Amniotic stem cell (primary cell): ENCODE measurements at places on chromosomes 16 and 17.

DNA sequence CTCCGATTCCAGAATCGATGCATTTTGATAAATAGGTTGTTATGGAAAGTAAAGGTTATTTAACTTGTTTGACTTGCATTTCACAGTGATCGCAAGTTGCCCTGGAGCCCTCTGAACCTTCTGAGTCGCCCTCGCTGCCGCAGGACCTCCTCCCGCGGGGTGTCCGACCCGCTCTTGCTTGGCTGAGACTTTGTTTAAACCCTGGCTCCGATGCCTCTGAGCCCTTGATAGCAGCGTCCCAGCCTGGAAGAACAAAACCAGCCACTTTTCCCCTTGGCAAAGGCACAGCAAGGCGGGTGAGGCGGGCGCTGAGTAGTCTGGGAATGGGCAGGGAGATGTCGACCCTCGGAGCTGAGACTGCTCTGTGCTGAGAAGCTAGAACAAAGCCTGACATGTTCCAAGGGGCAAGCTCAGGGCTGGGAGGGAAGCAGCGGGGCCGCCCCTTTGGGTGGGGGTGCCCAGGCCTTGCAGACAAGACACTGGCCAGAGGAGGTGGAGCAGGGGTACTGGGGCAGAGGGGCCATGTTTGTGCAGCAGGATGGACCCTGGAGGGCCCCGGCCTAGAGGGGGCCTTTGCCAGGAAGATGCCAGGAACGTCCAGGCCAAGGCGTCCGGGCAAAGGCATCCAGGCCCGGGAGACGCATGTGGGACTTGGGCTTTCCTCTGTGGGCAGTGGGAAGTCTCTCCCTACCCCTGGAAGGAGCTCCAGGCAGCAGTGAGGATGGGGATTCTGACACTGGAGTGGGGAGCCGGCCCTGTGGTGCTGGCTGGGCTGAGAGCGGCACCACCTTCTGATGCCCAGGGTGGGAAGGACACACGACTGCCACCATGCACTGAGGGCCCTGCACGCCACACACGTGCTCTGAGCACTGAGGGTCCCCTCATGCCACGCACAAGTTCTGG, 30.3 kb upstream of the CDH15 start:
- DNase-seq: no peak

DNA sequence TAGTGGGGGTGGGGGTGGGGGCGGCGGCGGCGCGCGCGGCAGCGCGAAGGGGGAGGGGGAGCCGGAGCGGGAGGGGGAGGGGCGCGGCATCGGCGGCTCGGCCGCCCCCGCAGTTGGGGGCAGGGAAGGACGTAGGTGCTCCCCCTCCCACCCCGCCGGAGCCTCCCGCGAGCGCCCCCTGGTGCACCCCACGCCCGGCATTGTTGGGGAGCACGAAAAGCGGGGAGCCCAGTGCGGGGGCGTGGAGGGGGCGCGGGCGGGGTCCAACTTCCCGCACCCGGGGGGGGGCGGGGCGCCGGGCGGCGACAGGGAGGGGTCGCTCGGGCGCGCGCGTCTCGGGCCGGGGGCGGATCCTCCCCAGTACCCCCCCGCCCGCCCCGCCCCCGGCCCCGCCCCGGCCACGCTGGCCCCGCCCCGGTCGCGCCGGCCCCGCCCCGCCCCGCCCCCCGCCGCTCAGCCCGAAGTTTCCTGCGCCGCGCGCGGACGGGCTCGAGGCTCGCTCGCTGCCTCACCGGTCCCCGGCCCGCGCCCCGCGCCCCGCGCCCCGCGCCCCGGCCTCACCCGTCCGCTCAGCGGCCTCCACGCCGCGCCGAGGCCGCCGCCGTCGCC, at the start of gene CACNA1H:
TSS of gene CACNA1H (plus strand) at position 456 of the 609 bp plus-strand sequence. CDS start 632 bp downstream, outside the sequence.
- no peak for DNase-seq

- DNase-seq: no peak
These were observed 158.4 kb downstream of the CCDC182 start for GRCh38 chr17:57586742-57587141.

DNA sequence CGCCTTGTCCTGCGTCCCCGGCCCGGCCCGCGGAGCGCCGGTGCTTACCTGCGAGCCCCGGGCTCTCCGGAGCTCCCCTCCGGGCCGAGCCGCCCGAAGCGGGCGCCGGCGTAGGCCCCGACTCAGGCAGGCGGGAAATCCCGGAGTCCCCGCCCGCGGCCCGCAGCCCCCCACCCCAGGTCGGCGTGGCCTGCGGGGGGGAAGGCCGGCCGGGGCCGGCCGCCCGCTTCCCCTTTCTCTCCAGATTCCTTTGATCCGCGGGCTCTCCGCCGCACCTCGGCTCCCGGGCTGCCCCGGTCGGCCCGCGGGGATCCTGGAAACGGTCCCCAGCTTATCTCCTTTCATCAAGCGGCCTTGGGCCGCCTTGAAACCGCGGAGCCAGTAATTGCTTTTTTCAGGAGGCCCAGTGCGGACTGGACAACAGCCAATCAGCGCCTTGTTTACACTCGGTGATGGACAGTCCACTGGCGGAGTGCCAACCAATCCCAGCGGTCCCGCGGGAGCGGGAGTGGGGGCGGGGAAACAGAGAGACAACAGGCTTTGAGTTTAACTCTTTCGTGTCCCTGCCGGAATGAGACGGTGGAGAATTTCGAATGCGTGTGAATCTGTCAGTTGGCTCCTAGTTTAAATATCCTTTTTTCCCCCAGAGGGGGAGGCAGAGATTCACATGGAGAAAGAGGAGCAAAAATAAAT, 1.4 kb upstream of the BAHCC1 start:
- DNase-seq: peak; percentile 99

GRCh38 chr17:81125573-81126081, 39.7 kb upstream of the PVALEF start:
- no peak for DNase-seq

DNA sequence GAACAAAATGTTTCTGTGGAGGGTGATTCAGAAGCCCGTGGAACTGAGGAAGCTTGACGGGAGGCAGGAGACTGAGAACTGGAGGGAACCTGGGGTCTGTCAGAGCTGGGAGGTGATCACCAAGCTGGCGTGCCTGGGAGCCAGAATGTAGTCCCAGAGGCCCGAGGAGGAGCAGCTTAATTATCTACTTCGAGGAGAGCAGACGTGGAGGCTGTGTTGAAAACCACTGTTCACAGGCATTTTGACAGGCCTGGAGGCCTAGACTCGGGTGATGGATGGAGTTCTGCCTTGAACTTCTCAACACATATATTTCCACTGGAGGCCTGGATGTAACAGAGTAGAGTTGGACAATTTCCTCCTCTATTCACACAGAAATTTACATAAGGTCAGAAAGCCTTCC, 177.7 kb upstream of the SALL1 start:
- DNase-seq: no peak

DNA sequence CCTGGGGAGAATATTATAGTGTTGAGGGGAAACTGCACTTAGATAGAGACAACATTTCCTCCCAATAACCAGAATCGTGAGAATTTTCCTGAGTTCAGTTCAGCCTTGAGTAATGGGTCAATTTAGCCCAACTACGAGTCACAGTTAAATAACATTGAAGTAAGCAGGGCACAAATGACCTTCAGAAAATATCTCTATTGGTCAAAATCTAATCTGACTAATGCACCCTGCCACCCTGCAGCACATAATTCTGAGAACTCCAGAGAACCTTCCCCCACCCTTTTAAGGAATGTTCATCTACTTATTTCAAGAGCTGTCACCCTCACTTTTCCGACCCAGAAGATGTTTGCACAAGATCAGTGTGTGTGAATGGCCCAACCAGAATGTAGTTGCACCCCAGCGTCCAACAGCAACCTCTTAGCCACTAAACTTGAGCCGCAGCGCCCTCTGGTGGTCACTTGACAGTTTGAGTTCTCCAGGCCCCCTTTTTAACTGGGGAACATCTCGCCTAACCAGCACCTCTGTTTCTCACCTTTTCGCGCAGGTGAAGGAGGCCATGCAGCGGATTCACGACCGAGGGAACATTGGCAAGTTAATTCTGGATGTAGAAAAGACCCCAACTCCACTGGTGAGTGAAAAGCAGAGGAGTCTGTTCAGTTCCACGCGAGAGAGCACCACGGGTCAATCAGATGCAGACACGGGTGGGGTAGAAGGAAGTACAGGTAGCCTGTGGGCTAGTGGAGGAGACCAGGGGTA, 50.9 kb upstream of the CLEC3A start:
- no peak for DNase-seq

GRCh38 chr17:50945779-50946222, 79.6 kb upstream of the TOB1 start:
- no peak for DNase-seq

- no peak for DNase-seq
These were observed 86.4 kb downstream of the TEX14 start for GRCh38 chr17:58605470-58605869.

- DNase-seq: no peak
These were observed 38.8 kb upstream of the ENPP7 start for GRCh38 chr17:79691931-79692330.

DNA sequence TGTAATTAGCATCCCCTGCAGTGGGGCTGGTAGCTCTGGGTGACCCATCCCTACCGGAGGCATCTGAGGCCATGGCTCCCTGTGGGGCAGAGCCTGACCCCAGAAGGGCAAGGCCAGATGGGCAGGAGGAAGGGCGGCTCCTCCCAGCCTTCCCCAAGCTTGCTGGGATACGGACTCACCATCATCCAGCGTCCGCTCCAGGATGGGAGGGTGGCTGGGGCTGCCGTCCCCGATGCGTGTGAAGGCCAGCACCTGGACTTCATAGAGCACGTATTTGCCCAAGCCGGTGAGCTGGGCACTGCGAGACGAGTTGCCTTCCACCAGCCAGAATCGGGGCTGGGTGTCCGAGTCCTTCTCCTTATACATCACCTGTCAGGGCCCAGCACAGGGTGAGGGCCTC, 81.6 kb upstream of the CDC42EP4 start:
- DNase-seq: no peak

GRCh38 chr16:75267631-75268264, 16.3 kb upstream of the BCAR1 start:
- peak; percentile 36 for DNase-seq

- DNase-seq: no peak
These were observed 416.8 kb upstream of the CCL2 start for GRCh38 chr17:33838281-33838680.

DNA sequence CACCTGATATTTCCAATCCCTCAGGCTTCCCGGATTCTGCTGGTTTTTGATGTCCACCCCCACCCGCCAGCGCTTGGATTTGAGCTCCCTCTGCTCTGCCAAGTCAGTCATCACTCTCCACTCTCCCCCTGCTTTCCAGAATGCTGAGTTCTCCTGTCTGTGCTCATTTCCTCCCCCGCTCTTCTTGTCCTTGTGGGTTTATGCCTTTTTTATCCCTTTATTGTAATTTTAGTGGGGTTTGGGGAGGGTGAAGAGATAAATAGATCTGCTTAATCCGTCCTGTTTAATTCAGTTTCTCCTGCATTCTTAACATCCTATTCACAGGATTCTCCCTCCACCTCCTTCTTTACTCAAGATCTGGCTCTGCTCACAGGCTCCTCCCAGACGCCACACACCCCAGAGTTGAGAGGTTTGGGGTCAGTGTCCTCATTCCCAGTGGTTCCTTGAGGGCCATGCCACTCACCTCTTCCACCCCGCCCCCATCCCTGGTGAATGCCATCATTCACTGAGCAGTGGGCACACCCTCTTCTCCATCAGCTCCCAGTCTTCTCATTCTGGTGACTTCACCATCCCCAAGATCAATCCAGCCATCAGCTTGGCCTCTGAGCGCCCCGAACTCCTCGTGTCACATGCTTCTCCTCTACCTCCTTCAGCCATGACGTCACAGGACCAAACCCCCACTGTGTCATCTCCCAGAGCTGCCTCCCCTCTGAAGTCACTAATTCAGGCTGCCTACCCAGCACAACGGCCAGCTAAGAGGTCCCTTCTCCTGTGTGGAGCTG, 15.1 kb upstream of the GUCY2D start:
- no peak for DNase-seq

GRCh38 chr16:85916141-85916890, 17.4 kb downstream of the IRF8 start:
- no peak for DNase-seq

DNA sequence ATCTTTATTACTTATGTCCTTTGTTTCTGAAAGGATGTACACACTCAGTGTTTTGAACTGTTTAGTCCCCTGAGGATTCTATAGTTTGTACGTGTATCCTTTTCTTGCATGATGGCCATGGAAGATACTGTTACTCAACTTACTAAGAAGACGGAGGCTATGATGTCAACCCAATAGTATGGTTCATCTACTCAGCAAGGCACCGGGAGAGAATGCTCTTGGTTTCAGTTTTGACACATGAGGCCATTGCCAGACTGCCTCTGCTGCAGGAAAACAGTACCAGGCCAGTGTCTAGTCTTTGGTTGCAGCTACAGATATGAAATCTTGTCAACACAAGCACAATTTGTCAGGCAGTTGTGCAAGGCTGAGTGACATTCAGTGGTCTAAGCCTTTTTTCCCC, 134.5 kb downstream of the MRTFB start:
- DNase-seq: no peak

- no peak for DNase-seq
These were observed 25.6 kb upstream of the CRISPLD2 start for GRCh38 chr16:84794186-84794585.

DNA sequence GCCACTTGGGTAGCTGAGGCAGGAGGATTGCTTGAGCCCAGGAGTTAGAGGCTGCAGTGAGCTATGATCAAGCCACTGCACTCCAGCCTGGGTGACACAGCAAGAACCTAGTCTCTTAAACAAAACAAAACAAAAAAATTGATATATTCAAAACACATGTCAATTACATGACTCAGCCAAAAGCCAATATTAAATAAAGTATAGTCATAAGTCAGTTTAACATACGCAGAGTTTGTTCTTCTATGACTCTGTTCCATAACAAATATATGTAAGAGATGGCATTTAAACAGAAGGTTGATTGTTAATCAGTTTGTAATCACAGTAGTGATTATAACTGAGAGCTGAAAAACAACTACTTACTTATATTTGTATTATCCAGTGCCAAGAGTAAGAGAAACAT, 106.5 kb downstream of the CDH8 start:
- no peak for DNase-seq

DNA sequence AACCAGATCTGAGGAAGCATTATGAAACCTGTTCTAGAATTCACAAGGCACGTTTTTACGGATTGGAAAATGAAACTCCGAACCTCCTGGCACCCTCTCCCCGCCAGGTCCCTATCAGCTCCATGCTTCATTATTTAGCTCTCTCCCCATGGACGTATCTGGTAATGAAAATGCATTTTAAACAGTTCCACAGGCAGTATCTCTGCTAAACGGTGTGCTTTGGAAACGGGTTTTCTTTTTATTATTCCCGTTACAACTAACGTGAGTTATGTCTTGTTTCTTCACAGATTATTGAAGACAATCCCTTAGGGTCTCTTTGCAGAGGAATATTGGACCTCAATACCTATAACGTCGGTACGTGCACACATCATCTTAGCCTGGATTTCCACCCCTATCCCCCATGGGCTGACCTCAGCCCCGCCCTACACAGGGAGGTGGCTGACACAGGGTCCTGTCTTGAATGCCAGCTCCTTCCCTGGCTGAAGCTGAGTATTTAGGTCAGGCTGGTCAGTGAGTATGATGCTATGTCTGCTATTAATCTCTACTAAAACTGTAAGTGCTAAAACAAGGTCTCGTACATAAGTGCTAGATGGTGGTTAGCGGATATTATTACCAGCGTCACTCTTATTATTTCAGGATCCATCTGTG, 82.9 kb downstream of the SDR42E1 start:
- DNase-seq: no peak
